Fibroblast of the aortic adventitia (primary cell): ENCODE measurements at places on chromosomes 2 and 18.

DNA sequence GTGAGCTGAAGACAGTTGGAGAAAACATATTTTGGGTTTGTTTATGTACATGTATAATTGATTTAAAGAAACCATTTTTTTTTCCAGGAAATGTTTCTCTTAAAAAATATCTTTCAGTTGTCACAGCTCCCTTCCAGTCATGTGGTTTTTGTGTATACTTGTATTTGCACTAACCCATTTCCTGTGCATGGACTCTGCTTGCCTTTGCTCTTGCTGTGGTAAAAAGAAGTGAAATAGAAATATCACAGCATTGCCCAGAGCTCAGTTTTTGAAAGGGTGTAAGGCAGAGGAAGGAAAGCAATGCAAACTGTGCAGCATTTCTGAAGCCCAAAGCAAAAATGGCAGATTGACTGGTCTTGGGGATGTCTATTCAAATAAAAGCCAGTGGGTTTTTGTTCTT lies 10.4 kb upstream of the DOCK10 start:
- DNase-seq = no peak

- DNase-seq = no peak
Observed at GRCh38 chr18:6576718-6577375, 152.7 kb upstream of the ARHGAP28 start.

- no peak for DNase-seq
Observed at GRCh38 chr2:127256381-127256780, 36.3 kb upstream of the CYP27C1 start.

GRCh38 chr2:235596272-235596671 lies 102.4 kb downstream of the AGAP1 start:
- DNase-seq = no peak

DNA sequence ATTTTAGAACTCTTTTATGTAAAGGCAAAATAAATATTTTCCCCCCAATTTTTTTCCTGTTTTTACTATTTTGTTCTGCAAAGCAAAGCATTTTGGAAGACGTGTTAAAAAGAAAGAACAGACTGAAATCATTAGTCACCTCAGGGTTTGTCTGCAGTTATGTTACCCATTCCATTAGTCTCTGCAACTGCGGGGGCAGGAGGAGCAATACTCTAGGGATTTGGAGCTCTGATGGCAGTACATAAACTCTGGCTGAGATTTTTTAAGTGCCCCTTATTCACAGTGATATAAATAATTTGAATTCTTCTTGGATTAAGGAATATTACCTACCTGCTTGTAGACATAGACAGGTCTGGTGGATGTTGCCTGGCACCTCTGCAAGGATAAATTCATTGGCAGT lies 88.0 kb upstream of the CELF4 start:
- no peak for DNase-seq

- DNase-seq = no peak
Observed at GRCh38 chr2:95041824-95042442, 16.4 kb downstream of the MAL start.
